GM20000 (cell line): ENCODE measurements at places on chromosomes 16 and 17.

- DNase-seq: no peak
Observed at GRCh38 chr16:88780142-88781062, 4.6 kb downstream of the PIEZO1 start.

- no peak for DNase-seq
Observed at GRCh38 chr17:6498901-6499540, 54.8 kb downstream of the PIMREG start.

- DNase-seq: no peak
Observed at GRCh38 chr17:74147056-74147835, 56.2 kb upstream of the RPL38 start.

- peak; percentile 32 for DNase-seq
Observed at GRCh38 chr17:57256708-57257112, 387 bp downstream of the MSI2 start.

DNA sequence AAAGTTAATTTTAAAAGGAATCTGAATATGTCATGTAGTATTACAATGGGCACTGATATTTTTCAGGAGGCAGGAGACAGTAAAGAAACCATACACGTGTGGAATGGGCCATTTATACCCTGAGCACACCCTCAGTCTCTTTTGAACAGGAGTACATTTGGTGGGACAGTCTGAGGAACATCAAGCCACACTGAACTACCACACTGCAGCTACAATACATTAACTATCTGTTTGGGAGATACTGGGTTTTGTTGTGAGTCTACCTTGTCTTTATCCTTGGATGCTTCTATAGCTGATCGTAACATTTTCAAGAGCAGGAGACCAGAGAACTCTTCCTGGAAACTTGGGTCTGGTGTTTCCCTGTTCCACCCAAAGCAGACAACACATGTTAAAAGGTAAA lies 31.7 kb downstream of the HEATR6 start:
- no peak for DNase-seq

GRCh38 chr16:1019231-1020090 lies 37.9 kb downstream of the SOX8 start:
- DNase-seq: no peak

- peak; percentile 51 for DNase-seq
Observed at GRCh38 chr17:68346448-68346847, 55.2 kb downstream of the ARSG start.

GRCh38 chr16:81140930-81141780 lies 45.0 kb upstream of the GCSH start:
- DNase-seq: no peak

DNA sequence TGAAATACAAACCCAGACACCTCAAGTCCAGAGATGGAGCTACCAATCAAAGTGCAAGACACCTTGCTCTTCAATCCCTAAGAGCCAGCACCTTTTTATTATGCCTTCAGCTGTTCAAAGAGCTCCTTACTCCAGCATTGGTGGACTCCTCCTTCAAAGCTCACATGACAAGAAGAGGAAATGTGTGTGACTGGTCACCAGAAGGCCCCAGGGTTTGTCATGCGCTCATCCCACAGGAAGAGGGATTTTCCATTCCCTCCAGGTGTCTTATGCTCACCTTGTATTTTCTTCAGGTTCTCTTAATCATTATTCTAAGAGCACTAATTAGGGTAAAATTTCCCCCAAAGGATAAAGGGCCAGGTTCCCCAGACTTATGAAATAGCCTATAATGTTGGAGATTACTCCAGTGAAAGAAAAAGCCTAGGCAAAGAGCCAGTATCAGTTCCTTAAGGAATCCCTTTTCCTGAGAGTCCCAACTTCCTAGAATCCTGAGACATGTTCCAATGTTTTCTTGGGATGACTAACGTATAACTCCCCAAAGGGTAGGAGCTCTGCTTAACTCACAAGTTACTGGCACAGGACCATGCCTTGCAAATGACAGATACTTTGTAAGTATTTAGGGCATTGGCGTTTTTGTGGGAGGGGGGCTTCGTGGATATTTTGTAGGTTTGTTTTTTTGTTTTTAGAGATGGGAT lies 56.9 kb upstream of the SOX9 start:
- no peak for DNase-seq

DNA sequence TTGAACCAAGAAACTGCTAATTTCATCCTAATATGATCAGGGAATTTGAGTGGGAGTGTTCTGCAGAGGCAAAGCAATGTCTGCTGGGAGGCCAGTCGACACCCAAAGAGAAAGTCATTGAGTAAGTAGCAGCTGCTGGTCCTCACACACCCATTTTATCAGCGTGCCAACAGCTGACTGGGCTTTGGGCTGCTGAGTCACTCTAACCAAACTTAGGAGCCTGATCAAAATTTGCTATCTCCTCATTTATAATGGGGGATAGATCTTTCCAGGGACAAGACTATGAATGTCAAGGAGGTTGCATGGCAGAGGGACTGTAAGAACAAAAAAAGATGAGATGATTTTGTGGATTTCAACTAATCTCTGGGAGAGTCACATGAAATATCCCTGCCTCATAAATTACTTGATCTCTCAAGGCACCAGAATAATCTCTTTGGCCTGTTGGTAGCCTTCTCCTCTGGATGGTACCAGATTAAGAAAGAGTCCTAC lies 32.9 kb downstream of the CPSF4L start:
- peak; percentile 55 for DNase-seq

- no peak for DNase-seq
Observed at GRCh38 chr16:371515-372301, 1.4 kb upstream of the MRPL28 start.
